Sciatic nerve (tissue), 2 donors: ENCODE measurements at places on chromosomes 1 and 21. TPM values are rescaled to one million over a fixed set of nuclear protein-coding genes. Genes with fewer than 3 reads are reported as not detected.

DNA sequence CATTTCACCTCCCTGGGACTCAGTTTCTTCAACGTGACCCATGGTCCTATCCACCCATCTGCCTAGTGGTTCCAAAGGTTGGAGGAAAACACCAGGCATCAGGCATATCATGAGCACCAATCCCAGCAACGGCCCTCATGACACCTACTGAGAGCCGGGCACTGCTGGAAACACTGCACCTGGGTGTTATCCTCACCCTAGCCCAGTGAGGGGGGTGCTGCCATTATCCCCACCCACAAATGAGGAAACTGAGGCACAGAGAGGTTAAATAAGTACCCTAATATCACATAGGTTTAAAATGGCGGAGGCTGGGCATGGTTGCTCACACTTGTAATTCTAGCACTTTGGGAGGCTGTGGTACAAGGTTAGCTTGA is 206.9 kb downstream of the MATN1 start:
- peak; percentile 27 for DNase-seq

GRCh38 chr1:200626853-200627534 is 6.4 kb upstream of the KIF14 start:
- DNase-seq: no peak

FAM110D gene
- total RNA-seq: 11.8 TPM

RGSL1 gene
- not detected for total RNA-seq

- no peak for DNase-seq
Observed at GRCh38 chr1:114803001-114803400, 22.5 kb upstream of the SIKE1 start.

DNA sequence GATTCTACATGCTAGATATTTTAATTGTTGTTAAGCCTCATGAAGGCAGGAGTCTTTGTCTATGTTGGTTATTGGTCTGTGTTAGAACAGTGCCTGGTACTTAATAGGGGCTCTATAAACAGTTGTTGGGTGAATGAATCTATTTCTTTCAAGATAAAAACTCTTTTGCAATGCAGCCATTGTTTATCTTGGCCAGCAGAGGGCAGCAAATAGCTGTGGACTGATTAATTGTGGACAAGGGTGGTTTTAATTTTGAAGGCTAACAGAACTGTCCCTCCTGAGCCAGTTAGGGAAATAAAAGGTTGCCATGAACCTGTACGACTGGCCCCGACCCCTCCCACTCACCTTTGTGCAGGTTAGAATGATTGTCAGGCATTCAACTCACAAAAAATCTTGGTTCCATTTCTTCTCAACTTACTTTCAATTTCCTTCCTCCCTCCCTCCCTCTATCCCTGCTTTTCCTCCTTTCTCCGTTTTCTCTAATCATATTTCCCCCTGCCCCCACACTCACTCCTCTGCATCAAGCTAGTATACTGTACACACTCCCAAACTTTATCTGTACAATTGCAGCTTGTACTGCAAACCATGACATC is 66.3 kb upstream of the DIRAS3 start:
- peak; percentile 74 for DNase-seq

ANGPTL1 gene
- total RNA-seq: 4.1 TPM
